Nucleus accumbens (tissue), 56 donors: ENCODE measurements at places on chromosomes 1 and 21.

- no peak for DNase-seq
Observed at GRCh38 chr21:42854246-42855010, 24.9 kb downstream of the WDR4 start.

GRCh38 chr1:248618878-248619277 lies 16.0 kb downstream of the OR2T11 start:
- no peak for DNase-seq

DNA sequence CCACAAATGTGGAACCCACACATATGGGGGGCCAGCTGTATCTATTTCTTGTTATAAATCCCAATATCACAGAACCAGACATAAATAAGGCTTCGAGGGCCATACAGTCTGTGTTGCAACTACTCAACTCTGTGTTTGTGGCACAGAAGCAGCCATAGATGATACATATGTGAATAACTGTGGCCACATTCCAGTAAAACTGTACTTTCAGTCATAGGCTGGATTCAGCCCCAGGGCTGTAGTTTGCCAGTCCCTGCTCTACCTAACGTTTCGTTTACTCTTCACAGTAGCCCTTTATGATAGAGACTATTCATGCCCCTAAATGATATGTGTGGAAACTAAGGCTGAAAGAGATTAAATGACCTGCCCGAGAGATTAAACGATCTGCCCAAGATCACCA lies 48.7 kb downstream of the FHAD1 start:
- no peak for DNase-seq

GRCh38 chr21:44778094-44778493 lies 23.5 kb downstream of the UBE2G2 start:
- no peak for DNase-seq

GRCh38 chr1:27528818-27529703 lies 39.1 kb upstream of the WASF2 start:
- DNase-seq = peak; percentile 85

DNA sequence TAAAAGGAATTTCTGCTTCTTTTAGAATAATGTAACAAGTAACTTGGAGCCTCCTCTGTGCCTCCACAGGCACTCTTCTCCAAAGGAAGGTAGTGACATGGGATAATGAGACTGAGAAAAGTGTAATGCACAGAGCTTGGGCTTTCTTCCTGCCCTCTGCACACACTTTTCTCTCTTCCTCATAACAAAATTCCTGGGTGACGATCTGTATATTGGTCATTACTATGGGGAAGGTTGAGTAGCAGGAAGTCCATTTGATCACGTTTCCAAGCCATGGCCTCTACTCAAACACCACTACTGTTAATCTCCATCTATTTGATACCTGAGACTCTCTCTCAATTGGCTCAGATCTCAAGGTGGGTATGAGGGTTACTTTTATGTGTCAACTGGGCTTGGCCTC lies 113.9 kb downstream of the GRIK1 start:
- no peak for DNase-seq

- no peak for DNase-seq
Observed at GRCh38 chr1:20358761-20359263, 68.1 kb downstream of the VWA5B1 start.

GRCh38 chr1:240385985-240386978 lies 225.7 kb downstream of the GREM2 start:
- no peak for DNase-seq

GRCh38 chr1:179167418-179167777 lies 62.1 kb downstream of the ABL2 start:
- no peak for DNase-seq

GRCh38 chr1:155645648-155646047 lies 35.6 kb downstream of the MSTO1 start:
- no peak for DNase-seq

GRCh38 chr1:170694172-170694926 lies 30.4 kb downstream of the PRRX1 start:
- no peak for DNase-seq

GRCh38 chr1:56590520-56591011 lies 11.2 kb upstream of the PLPP3 start:
- DNase-seq = no peak

DNA sequence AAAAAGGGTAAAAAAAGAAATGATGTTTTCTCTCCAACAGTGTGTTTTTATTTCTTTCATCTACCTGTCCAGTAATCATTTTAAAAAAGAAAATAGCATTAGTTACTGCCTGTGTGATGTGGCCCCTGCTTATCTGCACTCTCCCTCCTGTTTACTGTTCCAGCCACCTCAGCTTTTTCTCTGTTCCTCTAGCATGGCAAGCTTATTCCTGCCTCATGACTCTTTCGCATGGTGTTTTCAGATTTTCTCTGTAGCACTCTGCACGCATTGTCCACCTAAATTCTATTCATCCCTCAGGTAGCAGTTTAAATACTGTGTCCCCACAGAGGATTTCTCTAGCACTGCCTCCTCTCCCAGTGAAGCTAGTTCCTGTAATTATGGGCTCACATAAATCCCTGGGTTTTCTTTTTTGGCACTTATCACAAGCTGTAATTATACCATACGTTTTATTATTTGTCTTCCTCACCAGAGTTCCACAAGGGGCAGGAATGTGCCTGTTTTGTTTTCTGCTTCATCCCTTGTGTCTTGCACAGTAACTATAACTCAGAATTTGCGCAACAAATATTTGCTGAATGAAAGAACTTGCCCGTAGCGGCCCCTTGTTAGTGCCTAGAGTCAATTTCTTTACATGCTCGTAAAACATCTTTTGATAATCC lies 51.4 kb upstream of the LRIG2 start:
- DNase-seq = no peak

DNA sequence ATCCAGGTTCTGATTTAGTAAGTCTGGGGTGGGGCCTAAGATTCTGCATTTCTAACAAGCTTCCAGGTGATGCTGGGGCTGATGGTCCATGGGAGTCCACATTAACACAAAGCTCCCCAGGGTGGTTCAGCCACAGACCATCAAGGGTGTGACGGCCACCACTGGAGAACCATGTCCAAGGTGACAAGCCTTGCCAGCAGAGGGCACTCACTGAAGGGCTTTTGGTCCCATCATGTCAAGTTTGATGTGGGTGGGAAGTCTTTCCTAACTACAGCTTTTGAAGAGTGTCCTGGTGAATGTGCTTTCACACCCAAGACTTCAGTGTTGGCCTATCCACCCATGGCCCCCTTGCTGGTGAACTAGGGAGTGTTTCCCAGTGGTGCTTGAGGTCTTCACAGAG lies 67.1 kb downstream of the UBE2T start:
- DNase-seq = no peak

GRCh38 chr21:32611471-32611997 lies 643 bp downstream of the CFAP298 start:
- no peak for DNase-seq

DNA sequence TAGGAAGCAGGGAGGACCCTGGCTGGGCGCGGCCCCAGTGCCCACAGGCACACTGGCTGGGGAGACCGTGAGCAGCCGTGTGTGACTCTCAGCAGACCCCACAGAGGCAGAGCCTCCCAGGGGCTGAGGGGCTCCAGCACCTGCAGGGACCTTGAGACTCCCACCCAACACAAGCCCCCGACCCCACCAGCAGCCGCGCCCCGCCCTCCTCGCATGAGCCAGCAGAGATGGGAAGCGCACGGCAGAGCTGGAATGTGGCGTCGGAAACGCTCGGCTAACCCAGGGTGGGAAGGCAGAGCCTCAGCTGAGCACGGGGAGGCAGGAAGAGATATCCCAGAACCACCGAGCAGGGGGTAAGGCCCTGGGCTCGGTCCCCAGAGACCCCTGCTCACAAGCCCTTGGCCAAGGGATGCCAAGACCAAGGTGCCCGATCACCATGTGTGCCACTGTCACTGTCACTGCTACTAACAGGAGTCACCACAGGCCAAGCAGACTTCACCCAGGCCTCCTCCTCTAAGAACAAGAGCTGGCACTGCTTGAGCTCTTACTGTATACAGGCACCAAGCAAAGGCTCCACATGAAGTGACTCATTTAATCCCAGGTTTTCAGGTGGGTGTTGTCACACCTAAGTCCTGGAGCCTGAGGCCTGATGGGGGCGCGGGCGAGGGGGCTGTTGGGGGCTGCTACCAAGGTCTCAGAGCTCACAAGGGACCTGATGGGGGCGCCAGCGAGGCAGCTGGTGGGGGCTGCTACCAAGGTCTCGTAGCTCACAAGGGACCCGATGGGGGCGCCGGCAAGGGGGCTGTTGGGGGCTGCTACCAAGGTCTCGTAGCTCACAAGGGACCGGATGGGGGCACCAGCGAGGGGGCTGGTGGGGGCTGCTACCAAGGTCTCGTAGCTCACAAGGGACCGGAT lies 20.1 kb downstream of the MEGF6 start:
- no peak for DNase-seq

DNA sequence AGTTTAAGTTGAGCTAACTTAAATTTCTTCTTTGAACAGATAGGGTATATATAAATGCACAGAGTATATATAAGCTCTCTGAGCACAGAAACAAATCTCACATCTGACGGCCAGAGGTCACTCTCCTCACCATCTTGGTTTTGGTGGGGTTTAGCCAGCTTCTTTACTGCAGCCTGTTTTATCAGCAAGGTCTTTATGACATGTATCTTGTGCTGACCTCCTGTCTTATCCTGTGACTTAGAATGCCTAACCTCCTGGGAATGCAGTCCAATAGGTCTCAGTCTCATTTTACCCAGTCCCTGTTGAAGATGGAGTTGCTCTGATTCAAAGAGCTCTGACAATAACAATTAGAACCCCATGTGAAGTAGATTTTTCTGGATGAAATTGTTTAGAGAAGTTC lies 1.6 kb upstream of the MOV10 start:
- DNase-seq = no peak

DNA sequence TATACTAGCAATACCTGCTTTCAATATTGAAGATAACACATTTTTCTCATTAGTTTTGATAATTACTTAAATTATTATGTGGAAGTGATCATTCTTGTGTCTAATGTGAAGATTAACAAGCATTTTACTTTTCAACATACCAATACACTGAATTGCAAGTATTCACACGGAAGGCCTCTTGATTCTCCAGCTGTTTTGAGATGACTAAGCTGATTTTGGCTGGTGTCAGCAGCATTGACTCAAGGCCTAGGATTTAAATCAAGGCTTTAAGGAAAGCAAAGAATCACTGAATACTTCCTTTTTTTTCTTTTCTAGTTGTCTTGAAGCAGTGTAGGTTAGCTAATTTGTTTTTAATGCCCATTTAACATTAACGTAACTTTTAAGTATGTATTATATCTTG lies 373.7 kb downstream of the SRGAP2C start:
- DNase-seq = no peak

DNA sequence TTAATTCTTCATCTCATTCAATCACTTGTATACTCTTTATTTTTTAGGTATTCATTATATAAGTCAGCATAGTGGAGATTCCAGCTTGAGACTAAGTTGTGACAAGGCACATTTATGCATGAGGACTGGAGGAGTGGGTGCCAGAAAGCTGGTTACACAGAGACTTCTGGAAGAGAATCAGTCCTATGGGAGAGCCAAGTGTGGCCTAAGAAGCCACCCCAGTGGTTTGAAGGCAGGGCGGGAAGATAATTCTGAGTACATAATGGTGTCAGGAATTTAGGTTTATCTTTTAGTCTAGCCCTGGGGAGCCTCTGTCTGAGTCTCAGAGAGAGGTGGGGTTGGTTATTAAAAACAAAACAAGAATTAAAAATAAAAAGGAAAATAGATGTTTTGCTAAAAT lies 83.0 kb downstream of the SPAG17 start:
- no peak for DNase-seq

GRCh38 chr1:39540504-39541031 lies 36.0 kb downstream of the PABPC4 start:
- DNase-seq = peak; percentile 51

DNA sequence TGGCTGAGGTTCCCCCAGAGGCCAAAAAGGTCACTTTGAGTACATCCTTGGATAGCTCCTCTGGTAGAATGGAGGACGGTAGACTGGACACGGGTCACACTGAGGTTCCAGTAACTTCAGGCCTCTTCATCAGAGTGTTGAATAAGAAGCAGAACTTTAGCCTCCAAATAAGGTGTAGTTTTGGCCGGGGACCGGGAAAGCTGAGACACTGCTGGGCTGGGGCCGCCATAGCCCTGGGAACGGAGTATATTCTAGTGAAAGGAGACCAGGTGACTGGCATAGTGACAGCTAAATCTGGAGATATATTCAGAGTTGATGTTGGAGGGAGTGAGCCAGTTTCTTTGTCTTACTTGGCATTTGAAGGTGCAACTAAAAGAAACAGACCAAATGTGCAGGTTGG lies 84.1 kb downstream of the EVA1C start:
- no peak for DNase-seq

DNA sequence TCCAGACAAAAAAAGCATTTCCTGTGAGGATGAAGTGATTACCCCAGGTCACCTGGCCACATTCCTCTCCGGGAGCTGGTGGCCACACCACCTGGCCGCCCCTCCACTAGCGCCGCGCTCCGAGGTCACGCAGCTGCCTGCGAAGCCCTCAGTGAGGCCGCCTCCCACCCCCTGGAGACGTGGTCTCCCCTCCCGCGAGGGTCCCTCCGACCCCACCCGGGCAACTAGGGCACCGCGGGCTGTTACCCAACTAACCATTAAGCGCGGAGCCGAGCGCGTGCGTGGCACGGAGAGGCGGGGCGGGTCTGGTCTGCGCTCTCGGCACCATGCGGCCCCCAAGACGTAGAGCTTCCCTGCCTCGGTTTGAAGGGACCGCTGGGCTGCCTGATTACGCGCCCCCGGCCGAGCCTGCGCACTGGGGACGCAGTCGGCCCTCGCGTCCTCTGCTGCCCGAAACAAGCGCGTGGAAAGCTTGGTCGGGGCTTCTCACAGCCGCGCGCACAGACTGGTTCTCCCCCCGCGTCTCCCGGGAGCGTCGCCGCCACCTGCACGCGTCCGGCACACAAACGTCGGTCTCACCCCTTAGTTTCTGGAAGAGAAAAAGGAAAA lies 106.5 kb downstream of the SLC16A1 start:
- peak; percentile 28 for DNase-seq

- no peak for DNase-seq
Observed at GRCh38 chr1:153968408-153968807, 706 bp downstream of the CREB3L4 start.

DNA sequence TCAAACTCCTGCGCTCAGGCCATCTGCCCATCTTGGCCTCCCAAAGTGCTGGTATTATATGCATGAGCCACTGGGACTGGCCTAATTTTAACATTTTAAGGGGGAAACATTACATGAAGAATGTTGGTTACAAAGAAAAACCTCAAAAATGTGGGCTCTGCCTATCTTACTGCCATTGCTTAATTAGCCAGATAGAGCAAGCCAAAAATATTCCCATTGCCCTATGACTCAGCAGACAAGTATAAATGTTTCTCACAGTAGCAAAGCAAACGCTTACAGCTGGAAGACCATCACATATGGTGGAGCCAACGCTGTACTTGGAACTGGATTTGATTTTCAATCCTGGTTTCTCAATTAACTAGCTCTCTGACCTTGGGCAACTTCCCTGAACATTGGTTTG lies 502.0 kb downstream of the SMYD3 start:
- DNase-seq = no peak

DNA sequence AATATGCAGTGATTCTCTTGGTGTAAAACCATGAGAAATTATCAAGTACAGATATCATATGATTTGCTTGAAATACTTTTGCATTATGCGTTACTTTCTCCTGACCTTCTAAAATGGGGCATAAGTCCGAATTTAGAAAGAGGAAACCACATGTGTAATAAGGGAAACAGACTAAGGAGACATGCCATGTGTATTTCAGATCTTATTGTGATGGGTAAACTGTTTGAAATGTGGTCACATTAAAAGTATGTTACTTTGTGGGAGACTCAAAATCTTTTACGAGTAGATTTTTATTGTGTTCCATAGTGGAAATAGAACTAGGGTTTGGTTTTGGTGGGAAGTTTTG lies 173.0 kb downstream of the NFIA start:
- DNase-seq = no peak
